ENCODE measurements at places on chromosomes 6 and 20. TPM values are rescaled to one million over a fixed set of nuclear protein-coding genes. Genes with fewer than 3 reads are reported as not detected.

NRSN1 gene
- total RNA-seq, result not detected

DNA sequence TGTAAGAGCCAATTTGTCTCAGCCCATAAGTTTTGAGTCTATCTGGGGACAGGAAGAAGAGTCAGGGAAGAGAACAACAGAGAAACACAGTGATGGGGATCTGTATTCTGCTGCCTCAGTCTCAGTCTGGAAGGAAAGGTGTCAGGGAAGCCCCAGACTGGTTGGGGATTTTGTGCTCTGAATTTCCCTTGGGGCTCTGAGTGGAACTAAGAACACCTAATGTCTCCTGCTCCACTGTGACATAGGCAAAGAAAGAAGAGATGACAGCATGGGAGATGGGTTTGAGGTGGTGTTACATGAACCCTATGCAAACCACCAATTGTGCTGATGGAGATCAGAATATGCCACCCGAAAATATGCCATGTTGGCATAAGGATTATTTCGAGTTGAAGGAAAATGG lies 139.5 kb upstream of the MYLIP start:
- H3K4me1 ChIP-seq, result no peaks in the 10 kb centered on the region
- H3K27ac ChIP-seq, result no peak overlapping the region
- no peak overlapping the region for H3K4me3 ChIP-seq
- no peak for DNase-seq
- no peaks in the 10 kb centered on the region for H3K36me3 ChIP-seq
- H3K27me3 ChIP-seq, result no peaks in the 10 kb centered on the region

PCK1 gene
- total RNA-seq, result 2,194 TPM

EPHA7 gene
- not detected for total RNA-seq

TREM1 gene
- not detected for total RNA-seq

DNA sequence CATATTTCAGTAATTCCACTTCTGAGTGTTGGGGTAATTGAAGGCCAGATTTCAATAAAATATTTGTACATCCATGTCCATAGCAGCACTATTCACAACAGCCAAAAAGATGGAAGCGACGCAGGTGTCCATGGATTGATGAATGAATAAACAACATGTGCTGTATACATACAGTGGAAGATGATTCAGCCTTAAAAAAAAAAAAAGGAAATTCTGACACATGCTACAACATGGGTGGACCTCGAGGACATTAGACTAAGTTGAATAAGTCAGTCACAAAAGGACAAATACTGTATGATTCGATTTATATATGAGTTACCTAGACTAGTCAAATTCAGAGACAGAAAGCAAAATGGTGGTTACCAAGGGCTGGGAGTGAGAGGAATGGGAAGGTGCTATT lies 57.2 kb downstream of the TRAM2 start:
- DNase-seq, result no peak
- no peak overlapping the region for H3K4me3 ChIP-seq
- H3K27ac ChIP-seq, result no peak overlapping the region
- H3K27me3 ChIP-seq, result no peaks in the 10 kb centered on the region
- H3K4me1 ChIP-seq, result peaks cover 16% of the 10 kb centered on the region

DNA sequence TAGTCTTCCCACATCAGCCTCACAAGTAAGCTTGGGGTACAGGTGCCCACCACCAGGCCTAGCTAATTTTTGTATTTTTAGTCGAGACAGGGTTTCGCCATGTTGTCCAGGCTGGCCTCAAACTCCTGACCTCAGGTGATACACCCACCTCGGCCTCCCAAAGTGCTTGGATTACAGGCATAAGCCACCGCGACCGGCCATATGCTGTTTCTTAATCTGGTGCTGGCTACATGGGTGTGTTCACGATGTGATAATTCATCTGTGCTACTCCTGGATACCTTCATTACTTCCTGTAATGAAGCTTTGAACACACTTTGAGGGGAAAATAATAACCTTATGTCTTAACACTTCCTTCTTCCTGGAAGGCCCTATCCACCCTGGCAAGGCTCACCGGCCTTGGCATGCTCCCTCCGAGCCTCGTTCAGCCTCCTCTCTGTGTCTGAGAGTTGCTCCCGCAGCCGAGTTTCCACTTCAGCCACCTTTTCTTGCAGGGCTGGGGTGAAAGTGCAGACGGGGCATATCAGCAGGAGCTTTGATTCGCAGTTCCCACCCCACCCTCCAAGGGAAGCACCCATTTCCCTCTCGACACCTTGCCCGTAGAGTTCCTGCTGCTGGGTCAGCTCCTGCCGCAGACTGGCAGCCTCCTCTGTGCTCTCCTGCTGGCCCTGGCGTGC lies 5.6 kb upstream of the PSORS1C2 start:
- no peaks in the 10 kb centered on the region for H3K36me3 ChIP-seq
- no peaks in the 10 kb centered on the region for H3K27me3 ChIP-seq
- peak overlapping the region; percentile 32 for H3K4me3 ChIP-seq
- peak overlapping the region; percentile 79 for H3K27ac ChIP-seq

DNA sequence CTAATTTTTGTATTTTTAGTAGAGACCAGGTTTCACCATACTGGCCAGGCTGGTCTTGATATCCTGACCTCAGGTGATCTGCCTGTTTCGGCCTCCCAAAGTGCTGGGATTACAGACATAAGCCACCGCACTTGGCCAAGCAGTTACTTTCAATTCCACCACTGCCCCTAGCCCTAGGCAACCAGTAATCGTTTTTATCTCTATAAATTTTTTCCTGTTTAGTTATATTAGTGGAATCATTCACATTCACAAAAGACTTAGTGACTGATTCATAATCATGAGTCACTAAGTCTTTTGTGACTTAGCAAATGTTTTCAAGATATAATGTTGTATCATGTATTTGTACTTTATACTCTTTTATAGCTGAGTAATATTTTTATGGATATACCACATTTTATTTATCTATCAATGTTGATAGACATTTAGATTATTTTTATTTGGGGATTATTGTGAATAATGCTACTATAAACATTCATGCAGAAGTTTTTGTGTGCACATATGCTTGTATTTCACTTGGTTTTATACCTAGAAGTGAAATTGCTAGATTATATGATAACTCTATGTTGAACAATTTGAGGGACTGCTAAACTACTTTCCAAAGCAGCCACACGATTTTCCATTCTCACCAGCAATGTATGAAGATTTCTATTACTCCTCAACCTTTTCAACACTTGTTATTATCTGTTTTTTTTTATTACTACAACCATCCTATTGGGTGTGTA lies 421.4 kb upstream of the ID4 start:
- no peak overlapping the region for H3K4me3 ChIP-seq
- no peaks in the 10 kb centered on the region for H3K4me1 ChIP-seq
- H3K36me3 ChIP-seq, result no peaks in the 10 kb centered on the region
- no peak overlapping the region for H3K27ac ChIP-seq

DNA sequence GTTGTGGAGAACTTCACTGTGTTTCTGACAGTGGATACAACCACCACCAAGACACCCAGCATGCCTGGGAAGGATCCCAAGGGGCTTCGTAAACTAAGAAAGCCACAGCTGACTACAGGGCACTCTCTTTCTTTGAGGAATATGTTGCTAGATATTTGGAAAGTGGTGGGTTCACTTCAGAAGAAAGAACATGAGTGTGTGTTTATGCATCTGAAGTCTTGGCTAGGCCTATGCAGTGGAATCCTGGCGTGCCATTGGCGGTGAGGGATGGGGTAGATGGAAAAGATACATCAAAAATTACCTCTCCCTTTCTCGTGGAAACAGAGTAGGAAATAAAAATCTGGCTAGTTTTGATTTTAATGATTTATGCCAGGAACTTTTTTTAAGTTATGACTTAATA lies 187.7 kb downstream of the PDE7B start:
- peaks cover 5% of the 10 kb centered on the region for H3K4me1 ChIP-seq
- no peaks in the 10 kb centered on the region for H3K36me3 ChIP-seq
- H3K27me3 ChIP-seq, result no peaks in the 10 kb centered on the region
- DNase-seq, result no peak
- H3K27ac ChIP-seq, result peak overlapping the region; percentile 36

GRCh38 chr6:155333414-155333813 lies 19.1 kb upstream of the TFB1M start:
- no peak for DNase-seq
- H3K27ac ChIP-seq, result no peak overlapping the region
- H3K4me1 ChIP-seq, result no peaks in the 10 kb centered on the region
- no peaks in the 10 kb centered on the region for H3K36me3 ChIP-seq

All from Peyer's patch (tissue), 4 donors.